ENCODE measurements at places on chromosomes 7 and 10.

- no peak for DNase-seq
Observed at GRCh38 chr7:101813402-101814019, 3.9 kb upstream of the CUX1 start.

- no peak for DNase-seq
Observed at GRCh38 chr10:126459032-126459831, 71.0 kb upstream of the ADAM12 start.

DNA sequence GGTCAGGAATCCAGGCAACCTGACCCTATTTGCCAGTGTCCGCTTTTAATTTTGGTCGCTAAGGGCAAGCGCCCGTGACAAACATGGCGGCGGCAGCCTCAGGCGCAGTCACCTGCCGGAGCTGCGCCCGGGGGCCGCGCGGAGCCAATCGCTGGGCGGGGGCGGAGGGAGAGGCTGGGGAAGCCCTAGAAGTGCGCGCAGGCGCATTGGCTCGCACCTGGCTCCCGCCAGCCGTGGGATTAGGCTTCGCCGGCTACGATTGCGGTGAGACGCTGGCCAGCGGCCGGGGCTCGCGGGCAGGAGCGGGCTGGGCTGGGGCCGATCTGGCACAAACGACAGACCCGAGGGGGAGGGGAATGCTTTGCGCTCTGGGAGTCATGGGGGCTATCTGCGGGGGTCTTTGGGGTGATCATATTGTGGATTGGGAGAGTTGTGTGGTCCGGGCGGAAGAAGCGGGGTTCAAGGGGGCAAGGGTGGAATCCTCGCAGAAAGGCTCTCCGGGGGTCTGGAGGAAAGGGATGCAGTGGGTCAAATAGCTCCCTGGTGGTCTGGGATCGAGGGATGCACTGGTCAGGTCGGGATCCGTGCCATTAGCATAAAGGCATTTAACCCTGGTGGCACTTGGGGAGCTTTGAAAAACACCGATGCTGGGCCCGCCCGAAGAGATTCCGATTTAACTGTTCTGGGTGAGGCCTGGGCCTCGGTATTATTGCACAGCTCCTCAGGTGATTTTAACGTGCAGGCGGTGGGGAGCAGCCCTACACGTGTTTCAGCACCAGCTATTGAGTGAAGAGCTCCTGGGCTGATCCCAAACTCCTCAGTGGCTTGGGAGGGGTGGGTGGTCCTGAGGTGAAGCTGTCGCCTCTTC lies 10.1 kb upstream of the C10orf95 start:
- peak; percentile 89 for DNase-seq

DNA sequence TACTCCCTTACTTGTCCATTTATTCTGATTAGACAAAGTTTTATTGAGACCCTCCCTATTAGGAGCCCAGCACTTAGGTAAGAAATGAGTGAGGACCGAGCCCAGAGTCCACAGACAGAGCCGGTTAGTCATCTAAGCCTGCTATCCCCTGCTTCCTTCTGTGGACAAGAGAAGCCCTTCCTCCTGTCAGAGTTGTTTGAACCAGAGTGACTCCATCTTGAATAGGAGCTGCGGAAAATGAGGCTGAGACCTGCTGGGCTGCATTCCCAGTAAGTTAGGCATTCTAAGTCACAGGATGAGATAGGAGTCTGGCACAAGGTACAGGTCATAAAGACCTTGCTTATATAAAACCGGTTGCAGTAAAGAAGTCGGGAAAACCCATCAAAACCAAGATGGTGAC lies 109.1 kb downstream of the CPXM2 start:
- no peak for DNase-seq

DNA sequence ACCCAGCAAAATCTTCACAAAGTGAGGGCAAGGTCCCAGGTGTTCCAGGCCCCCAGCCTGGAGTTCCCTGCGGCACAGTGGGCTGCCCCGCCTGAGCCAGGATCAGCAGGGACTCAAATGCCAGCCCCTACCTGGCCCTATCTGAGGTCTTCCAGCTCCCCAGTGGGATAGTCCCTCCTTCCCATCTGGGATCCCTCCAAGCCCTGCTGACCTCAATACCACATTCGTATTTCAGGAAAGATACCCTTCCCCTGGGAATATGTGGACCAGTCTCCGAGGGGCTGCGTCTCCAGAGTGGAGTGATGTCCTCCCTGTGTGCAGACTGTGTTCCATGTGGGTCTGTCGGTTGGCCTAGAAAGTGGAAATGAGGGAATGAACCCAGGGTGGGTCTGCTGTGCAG lies 40.9 kb downstream of the ELFN1 start:
- no peak for DNase-seq

- no peak for DNase-seq
Observed at GRCh38 chr7:90945104-90945787, 319.0 kb upstream of the FZD1 start.

DNA sequence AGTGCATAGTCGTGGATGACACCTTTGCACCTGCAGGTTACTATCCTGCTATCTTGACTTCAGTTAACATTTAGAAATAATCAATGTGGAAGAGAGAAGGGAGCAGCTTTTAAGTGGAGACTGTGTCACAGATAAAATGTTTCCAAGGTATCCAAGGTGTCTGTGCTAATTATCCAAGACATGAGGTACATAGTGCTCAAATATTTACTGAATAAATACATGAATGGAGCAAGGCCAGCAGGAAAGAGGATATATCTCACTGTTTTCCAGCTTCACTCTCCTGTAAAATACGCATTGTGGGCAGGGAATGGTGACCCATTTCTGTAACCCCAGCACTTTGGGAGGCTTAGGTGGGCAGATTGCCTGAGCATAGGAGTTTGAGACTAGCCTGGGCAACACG lies 552.4 kb downstream of the PHTF2 start:
- DNase-seq, result no peak

DNA sequence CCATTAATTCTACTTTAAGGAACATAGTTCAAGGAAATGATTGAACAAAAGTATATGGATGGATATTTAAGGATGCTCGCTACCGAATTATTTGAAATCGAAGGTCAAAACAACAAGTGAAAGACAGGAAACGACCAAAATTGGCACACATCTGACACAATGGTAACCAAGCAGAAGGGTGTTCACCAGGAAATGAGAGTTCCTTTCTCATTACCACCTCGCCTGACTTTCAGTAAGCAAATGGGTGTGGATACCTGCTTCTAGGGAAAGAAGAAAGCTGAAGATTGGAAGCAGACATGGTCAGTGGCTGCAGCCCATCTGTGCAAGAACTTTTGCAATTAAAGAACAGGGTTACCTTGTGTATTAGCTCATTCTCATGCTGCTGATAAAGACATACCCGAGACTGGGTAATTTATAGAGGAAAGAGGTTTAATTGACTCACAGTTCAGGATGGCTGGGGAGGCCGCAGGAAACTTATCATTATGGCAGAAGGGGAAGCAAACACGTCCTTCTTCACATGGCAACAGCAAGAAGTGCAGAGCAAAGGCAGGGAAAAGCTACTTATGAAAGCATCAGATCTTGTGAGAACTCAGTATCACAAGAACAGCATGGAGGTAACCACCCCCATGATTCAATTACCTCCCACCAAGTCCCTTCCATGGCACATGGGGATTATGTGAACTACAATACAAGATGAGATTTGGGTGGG lies 6.2 kb upstream of the TMEM273 start:
- no peak for DNase-seq

- DNase-seq, result peak; percentile 82
Observed at GRCh38 chr7:148699024-148699781, 500 bp downstream of the CUL1 start.

- DNase-seq, result no peak
Observed at GRCh38 chr7:79998363-79998762, 136.3 kb upstream of the GNAI1 start.

DNA sequence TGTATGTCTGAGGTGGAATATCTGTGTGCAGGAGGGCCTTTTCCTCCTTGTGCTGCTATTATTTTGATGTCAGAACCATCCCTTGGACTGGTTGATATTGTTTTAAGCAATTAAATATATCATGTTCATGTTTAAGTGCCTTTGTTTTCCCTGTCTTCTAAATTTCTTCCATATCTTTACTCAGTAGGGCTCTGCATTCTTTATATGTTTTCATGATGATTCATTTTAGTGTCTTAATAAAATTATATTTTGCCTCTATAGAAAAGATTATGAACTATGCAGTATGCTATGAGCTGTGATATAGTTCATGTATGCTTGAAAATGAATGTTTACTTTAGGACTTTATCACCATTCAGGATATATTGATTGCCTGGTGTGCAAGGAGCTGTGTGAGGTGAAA lies 34.8 kb downstream of the AHR start:
- no peak for DNase-seq

DNA sequence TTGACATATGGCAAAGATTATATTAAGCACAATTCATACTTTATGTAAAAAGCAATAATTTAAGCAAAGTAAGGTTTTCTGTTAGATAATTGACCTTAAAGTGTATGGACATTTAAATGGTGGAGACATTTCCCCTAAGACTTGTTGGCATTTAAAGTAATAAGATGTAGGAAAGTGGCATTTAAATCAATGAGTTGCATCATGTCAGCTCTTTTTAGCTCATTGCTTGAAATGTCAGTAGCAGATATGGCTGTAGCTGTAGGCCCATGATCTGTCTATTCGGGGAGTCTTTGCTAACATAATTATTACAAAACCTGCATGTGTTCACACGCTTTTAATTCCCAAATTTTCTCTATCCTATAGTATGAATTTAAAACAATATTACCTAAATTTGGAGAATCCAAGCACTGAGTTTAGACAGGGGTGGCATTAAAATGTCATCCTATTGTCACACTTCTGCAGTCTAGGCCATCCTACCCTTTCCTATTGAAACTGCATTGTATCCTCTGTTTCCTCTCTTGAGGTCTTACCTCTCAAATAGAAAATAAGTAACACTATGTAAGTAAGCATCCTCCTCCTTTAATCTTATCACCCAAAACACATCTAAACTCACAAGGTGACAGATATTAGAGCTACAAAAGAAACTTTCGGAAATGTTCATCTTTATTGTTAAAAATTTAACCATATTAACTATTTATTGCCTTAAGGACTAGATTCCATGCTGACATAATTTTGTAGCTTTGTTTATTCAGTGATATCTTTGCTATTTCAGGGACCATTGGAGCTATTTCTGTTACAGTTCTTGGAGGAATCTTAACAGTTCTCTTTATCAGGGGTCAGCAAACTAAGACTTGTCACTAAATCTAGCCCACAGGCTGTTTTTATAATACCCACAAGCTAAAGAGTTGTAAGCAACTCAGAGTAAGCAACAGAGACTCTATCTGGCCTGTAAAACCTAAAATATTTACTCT lies 91.2 kb downstream of the LCOR start:
- DNase-seq, result no peak

DNA sequence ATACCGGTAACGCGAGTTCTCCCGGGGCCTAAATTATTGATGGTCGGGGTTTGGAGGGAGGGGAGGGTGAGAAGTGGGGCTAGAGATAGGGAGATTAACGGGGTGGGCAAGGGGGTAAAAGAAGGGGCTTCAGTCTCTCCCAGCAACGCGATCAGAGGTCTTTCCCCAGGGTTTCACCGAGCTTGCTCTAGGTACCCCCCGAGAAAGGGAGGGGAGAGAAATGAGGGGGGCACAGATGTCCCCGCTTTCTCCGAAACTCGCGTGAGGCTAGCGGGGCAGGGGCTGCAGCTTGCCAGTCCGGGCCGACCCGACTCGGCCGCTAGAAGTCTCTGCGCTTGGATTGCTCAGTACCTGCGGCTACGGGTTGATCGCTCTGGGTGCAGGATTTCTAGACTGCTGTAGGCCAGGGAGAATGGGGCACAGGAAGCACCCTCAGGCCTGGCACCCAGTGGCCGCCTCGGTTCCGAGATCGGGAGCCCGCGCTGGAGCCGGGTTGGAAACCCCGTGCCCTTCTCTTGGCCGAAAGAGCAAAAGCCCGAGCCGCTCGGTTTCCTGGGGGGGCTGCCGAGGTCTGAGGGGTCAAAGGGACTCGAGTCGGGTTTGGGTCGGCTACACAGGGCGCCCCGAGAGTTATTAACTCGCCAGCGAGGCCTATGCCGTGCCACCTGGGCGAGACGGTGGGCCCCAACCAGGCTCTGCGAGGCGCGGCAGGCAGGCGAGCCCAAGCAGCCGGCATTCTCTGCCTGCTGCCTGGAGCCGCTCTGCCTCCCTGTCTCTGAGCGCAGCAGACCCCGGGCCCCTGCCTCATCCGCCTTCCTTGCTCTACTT lies 3.1 kb downstream of the PAX2 start:
- no peak for DNase-seq
